ENCODE measurements at places on chromosomes 4 and X. TPM values are rescaled to one million over a fixed set of nuclear protein-coding genes. Genes with fewer than 3 reads are reported as not detected.

- no peak for DNase-seq
- no peak overlapping the region for H3K27ac ChIP-seq
- peaks cover 1% of the 10 kb centered on the region for H3K4me1 ChIP-seq
- H3K4me3 ChIP-seq = peak overlapping the region; percentile 26
- H3K36me3 ChIP-seq = no peaks in the 10 kb centered on the region
Measured at GRCh38 chr4:139913995-139914598, 239.9 kb downstream of the MAML3 start.

- no peak overlapping the region for H3K4me3 ChIP-seq
- no peak for DNase-seq
- no peaks in the 10 kb centered on the region for H3K36me3 ChIP-seq
- H3K27ac ChIP-seq = no peak overlapping the region
- no peaks in the 10 kb centered on the region for H3K4me1 ChIP-seq
Measured at GRCh38 chr4:159077702-159078495, 25.0 kb upstream of the RAPGEF2 start.

DNA sequence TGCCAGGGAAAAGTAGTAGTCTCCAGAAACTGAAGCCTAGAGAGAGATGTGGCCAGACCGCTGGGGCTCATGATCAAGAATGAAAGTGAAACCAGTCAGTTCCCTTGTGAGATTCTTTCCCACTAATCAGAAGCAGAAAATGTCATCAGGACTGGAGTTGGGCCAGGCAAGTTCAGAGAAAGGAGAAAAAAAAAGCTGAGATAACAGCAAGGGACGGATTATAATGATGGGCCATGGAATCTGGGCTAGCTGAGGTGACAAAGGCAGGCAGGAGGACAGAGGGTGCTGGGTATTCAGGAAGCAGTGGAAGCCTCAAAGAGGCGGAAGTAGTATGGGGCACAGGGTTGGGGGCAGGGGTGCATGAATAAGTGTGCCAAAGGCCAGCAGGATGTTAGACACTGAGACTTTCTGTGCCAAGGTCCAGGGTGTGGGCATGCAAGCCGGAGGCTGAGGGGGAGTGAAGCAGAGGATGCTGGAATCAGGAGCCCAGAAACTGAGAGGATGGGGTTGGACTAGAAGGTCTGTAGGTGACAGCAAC is 2.5 kb downstream of the CXorf38 start:
- DNase-seq = peak; percentile 71
- H3K4me3 ChIP-seq = no peak overlapping the region
- H3K27me3 ChIP-seq = no peaks in the 10 kb centered on the region

DNA sequence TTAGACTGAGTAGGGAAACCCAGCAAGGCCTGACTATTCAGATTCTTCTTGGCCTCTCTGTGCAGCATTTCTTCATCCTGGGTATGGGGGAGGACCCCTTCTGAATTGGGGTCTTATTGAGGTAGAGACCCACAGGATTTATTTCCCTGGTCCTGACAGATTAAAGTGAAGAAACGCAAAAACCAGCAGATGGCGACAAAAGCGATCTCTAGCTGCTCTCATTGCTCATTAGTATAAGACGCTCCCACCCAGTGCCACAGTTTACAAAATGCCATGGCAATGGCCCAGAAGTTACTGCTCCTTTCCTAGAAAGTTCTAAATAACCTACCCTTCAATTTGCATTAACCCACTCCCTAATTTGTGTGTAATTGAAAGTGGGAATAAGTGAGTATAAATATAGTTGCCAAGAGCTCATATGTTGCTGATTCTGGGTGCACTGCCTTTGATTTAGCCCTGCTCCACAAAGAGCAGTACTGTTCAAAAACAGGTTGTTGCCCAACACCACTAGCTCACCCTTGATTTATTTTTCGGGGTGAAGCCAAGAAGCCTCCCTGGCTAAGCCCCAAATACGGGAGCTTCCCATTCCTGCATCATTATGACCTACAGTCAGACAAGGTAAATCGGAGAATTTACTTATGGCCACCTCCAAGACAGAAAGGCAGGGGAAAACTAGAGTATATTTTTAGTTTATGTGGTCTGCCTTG is 3.7 kb upstream of the BEX4 start:
- peak; percentile 52 for DNase-seq
- no peaks in the 10 kb centered on the region for H3K4me1 ChIP-seq
- no peaks in the 10 kb centered on the region for H3K27me3 ChIP-seq
- H3K27ac ChIP-seq = no peak overlapping the region
- H3K36me3 ChIP-seq = no peaks in the 10 kb centered on the region
- no peak overlapping the region for H3K4me3 ChIP-seq

GRCh38 chr4:73892966-73893365 is 23.8 kb downstream of the CXCL1 start:
- no peaks in the 10 kb centered on the region for H3K27me3 ChIP-seq
- no peak for DNase-seq
- no peak overlapping the region for H3K4me3 ChIP-seq
- H3K27ac ChIP-seq = no peak overlapping the region
- no peaks in the 10 kb centered on the region for H3K4me1 ChIP-seq

DNA sequence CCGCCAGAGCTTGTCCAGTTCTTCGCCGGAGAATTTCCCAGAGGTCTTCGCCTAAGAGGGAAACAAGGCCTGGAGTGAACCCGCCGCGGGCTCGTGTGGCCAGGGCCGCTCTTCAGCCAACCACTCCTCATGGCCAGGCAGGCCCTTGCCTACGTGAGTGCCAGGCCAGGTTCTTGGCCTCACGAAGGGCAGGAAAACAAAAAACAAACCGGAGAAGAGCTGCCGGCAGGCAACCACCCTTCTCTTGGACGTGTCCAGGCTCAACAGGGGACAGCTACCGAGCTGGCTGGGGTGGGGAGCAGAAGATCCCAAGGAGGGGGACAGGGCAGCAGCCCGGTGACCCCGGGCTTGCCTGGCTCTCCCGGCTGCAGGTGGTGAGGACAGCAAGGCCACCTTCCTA is 13.3 kb downstream of the LRPAP1 start:
- H3K27me3 ChIP-seq = no peaks in the 10 kb centered on the region
- no peak overlapping the region for H3K27ac ChIP-seq
- H3K4me1 ChIP-seq = no peaks in the 10 kb centered on the region
- DNase-seq = peak; percentile 45
- H3K4me3 ChIP-seq = no peak overlapping the region

- DNase-seq = no peak
- no peaks in the 10 kb centered on the region for H3K36me3 ChIP-seq
- H3K4me3 ChIP-seq = no peak overlapping the region
- H3K27ac ChIP-seq = no peak overlapping the region
- H3K4me1 ChIP-seq = no peaks in the 10 kb centered on the region
- no peaks in the 10 kb centered on the region for H3K27me3 ChIP-seq
Measured at GRCh38 chrX:123339221-123339905, 155.3 kb downstream of the GRIA3 start.

GRCh38 chrX:15769300-15769954 is 20.9 kb upstream of the ZRSR2 start:
- no peak overlapping the region for H3K4me3 ChIP-seq
- H3K4me1 ChIP-seq = no peaks in the 10 kb centered on the region
- no peak for DNase-seq
- no peak overlapping the region for H3K27ac ChIP-seq
- no peaks in the 10 kb centered on the region for H3K36me3 ChIP-seq

DNA sequence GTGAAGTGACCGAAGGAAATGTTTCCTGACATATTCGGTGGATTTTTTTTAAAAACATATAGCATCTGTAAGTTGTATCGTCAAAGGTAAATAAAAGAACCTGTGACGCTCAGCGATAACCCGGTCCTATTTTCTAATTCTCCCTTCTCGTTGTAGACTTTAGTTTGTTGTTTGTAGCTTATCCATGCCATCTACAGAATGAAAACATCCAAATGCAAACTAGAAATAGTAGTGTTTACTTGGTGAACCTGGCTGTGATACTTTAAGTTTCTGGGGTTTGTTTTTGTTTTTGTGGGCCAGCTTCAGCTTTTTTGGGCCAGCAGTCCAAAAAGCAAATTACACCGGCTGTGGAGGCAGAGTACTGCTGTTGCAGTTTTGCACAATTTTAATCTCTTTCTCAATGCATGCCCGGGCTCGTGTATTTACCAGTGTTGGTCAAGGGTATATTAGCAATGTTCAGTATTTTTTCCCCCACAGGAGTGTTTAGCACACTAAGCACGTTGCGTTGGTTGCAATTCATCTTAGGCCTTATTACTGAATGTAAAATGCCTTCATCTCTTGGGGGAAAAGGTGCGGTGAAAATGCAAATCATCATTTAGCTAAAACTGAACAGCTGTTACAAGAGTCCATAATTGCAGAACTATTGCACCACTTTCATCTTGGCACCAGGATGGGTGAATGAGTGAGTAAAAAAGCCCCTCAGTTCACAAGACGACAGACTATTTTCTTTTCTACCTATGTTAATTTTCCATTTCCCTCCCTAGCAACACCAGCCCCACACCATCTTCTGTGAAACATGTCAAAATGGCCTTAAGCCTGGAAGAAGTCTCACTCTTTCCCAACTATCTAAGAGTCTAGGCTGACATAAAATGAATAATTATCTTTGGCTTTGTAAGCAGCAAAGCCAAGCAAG is 1.7 kb upstream of the CNOT6L start:
- H3K27me3 ChIP-seq = no peaks in the 10 kb centered on the region
- H3K27ac ChIP-seq = peak overlapping the region; percentile 62
- no peaks in the 10 kb centered on the region for H3K36me3 ChIP-seq
- H3K4me3 ChIP-seq = peak overlapping the region; percentile 97
- peaks cover 2% of the 10 kb centered on the region for H3K4me1 ChIP-seq

GRCh38 chr4:152243896-152244595 is 291.8 kb downstream of the FBXW7 start:
- H3K27ac ChIP-seq = no peak overlapping the region
- no peaks in the 10 kb centered on the region for H3K4me1 ChIP-seq
- no peaks in the 10 kb centered on the region for H3K27me3 ChIP-seq
- H3K36me3 ChIP-seq = no peaks in the 10 kb centered on the region
- no peak overlapping the region for H3K4me3 ChIP-seq

DNA sequence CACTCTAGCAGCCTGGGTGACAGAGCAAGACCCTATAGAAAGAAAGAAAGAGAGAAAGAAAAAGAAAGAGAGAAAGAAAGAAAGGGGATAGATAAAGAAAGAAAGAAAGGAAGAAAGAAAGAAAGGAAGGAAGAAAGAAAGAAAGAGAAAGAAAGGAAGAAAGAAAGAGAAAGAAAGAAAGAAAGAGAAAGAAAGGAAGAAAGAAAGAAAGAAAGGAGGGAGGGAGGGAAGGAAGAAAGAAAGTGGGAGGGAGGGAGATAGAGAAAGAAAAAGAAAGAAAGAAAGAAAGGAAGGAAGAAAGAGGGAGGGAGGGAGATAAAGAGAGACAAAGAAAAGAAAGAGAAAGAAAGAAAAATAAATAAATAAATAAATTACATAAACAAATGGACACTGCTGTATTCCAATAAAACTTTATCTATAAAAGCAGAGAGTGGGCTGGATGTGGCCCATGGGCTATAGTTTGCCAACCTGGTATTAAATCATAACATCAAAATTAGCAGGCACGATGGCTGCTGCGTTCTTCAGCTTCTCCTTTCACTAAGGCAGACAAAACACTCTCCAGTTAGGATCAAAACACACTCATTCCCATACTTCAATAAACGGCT is 165.0 kb downstream of the ZNF674 start:
- no peak overlapping the region for H3K4me3 ChIP-seq
- H3K27ac ChIP-seq = no peak overlapping the region
- no peaks in the 10 kb centered on the region for H3K4me1 ChIP-seq
- no peak for DNase-seq
- no peaks in the 10 kb centered on the region for H3K36me3 ChIP-seq

- no peak overlapping the region for H3K27ac ChIP-seq
- H3K4me3 ChIP-seq = no peak overlapping the region
- no peak for DNase-seq
- H3K27me3 ChIP-seq = no peaks in the 10 kb centered on the region
Measured at GRCh38 chrX:48025561-48025960, 18.8 kb downstream of the SPACA5 start.

- no peak overlapping the region for H3K4me3 ChIP-seq
- DNase-seq = no peak
- H3K27me3 ChIP-seq = no peaks in the 10 kb centered on the region
- no peaks in the 10 kb centered on the region for H3K36me3 ChIP-seq
Measured at GRCh38 chr4:23774909-23775308, 114.9 kb downstream of the PPARGC1A start.

DNA sequence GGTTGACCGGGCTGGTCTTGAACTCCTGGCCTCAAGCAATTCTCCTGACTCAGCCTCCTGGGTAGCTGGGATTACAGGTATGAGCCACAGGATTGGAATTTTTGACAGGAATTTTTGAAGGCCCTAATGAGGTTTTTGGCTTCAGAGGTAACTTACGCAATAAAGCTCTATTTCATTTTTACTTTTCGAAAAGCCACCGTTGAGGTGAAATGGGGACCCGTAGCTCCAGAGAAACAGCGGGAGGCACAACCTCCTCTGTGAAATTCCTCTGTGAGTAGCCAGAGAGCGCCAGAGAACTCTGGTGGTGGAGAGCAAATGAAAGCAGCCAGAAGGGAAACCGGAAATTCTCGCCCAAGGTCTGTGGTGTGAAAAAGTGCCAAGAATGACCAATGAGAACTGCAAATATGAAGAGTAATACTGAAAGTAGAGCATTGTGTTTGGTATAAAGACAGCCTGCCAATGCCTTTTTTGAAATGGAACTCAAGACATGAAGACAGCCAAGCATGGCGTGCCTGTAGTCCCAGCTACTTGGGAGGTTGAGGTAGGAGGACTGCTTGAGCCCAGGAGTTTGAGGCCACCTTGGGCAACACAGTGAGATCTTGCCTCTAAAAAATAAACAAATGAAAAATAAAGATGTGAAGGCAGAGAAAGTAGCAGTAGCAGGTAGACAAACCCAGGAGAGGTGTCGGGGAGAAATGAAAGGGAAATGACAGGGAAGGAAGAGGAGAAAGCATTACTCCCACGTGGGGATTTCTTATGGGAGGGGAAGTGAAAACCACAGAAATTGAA is 33.0 kb upstream of the TMEM131L start:
- no peak overlapping the region for H3K27ac ChIP-seq
- no peaks in the 10 kb centered on the region for H3K27me3 ChIP-seq
- DNase-seq = no peak
- H3K4me1 ChIP-seq = no peaks in the 10 kb centered on the region
- no peak overlapping the region for H3K4me3 ChIP-seq
- H3K36me3 ChIP-seq = no peaks in the 10 kb centered on the region

CCDC160 gene
- total RNA-seq = not detected

CT45A10 gene
- total RNA-seq = not detected

TEC gene
- 5.7 TPM for total RNA-seq
